ENCODE measurements at places on chromosomes 4 and X.

DNA sequence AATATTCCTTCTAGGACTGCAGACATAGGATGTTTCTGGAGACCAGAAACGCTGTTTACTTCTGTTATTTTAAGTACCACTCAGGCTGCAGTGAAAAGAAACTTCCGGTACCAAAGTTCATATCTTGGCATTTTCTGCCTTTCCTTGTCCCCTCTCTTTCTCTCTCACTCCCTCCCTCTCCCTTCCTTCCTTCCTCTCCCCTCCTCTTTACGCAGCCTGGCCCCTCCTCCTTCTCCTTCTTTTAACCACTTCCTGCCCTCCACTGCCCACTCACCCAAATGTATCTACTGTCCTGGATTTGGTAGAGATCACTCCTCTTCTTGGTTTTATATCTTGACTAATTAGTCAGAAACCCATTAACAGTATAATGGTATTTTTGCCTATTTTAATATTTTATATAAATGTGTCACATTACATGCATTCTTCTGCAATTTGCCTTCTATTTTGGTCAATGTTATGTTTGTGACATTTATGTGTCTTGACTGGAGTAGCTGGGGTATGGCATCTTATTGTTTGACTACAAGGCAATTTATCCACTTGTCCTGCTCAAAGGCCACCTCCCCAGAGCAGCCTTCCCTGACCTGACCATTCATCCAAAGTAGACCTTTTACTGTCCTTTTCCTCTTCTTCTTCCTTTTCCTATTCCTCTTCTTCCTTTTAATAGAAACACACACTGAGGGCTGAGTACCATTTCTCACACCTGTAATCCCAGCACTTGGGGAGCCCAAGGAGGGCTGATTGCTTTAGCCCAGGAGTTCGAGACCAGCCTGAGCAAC, 56.9 kb downstream of the BCOR start:
- H3K36me3 ChIP-seq, result peaks cover 5% of the 10 kb centered on the region
- no peak overlapping the region for H3K27ac ChIP-seq
- no peak overlapping the region for H3K4me3 ChIP-seq

DNA sequence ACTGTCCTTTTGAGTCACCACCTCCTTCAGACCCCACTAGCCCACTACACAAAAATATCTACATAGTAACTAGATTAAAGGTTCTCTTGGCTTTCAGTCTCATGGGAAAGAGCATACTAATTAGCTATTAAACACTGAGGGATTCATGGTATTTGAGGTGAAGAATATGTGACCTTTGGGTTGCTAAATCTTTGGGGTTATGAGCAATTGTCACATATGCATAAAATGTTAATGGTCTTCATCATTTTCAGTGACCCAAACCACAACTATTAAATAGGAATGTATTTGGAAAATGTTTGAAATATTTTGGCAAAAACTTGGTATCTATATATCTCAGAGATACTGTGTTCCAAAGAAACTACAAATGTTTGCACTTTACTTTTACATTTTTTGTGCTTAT, 365.1 kb downstream of the MAGEB5 start:
- no peaks in the 10 kb centered on the region for H3K36me3 ChIP-seq
- H3K4me1 ChIP-seq, result no peaks in the 10 kb centered on the region
- no peak for DNase-seq
- H3K27me3 ChIP-seq, result no peaks in the 10 kb centered on the region

DNA sequence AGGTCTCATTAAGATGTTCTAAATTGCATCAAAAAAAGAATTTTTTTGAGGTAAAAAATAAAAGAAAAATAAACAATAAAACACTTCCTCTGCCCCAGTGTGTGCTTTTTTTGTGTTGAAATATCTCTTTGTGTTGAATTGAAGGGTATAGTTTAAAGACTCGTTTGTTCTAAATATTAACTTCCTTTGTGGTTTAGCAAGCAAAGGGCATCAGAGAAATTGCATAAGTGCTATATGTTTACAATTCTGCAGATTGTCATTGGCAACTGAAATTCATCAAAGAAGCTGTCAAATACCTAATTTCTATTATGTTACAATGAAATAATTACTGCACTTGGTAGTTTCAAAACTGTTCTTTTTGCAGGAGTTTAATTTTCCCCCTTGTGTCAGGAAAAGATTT, 260.5 kb downstream of the DKK2 start:
- H3K4me1 ChIP-seq, result no peaks in the 10 kb centered on the region
- no peak overlapping the region for H3K27ac ChIP-seq
- DNase-seq, result no peak
- H3K36me3 ChIP-seq, result no peaks in the 10 kb centered on the region

DNA sequence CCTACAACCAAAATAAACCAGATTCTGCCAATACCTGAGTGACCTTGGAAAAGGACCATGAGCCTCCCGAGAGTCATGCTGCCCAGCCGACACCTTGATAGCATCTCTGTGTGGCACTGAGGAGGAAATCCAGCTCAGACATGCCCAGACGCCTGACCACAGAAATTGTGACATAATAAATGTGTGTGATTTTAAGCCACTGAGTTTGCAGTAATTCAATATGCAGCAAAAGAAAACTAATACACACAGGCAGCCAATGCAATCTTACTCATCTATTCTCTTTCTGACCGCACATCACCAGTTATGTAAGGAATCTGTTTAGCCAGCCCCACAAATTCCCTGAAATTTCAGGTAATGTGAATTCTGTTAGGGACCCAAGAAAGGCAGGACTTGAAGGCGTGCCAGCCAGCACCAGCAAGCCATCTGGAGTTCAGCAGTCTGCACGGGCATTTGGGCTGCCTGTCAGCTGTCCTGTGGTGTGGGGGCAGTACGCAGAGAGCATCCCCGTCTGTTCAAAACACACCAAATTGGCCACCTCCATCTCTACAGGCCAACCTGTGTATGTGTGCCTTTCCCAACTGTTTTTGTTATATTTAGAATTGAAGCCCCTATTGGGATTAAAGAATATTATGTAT, 176.4 kb downstream of the NLGN4X start:
- no peak overlapping the region for H3K4me3 ChIP-seq
- peaks cover 3% of the 10 kb centered on the region for H3K27me3 ChIP-seq
- H3K4me1 ChIP-seq, result peaks cover 18% of the 10 kb centered on the region
- DNase-seq, result peak; percentile 24

- H3K27ac ChIP-seq, result no peak overlapping the region
- H3K4me1 ChIP-seq, result peaks cover 38% of the 10 kb centered on the region
- H3K4me3 ChIP-seq, result peak overlapping the region; percentile 81
- H3K36me3 ChIP-seq, result no peaks in the 10 kb centered on the region
- no peak for DNase-seq
Measured at GRCh38 chr4:139553751-139554641, 2.0 kb downstream of the SETD7 start.

- H3K27ac ChIP-seq, result no peak overlapping the region
- no peaks in the 10 kb centered on the region for H3K36me3 ChIP-seq
- no peaks in the 10 kb centered on the region for H3K27me3 ChIP-seq
Measured at GRCh38 chrX:36266155-36266554, 346.6 kb downstream of the CFAP47 start.

- peaks cover 7% of the 10 kb centered on the region for H3K27me3 ChIP-seq
- H3K27ac ChIP-seq, result peak overlapping the region; percentile 44
- H3K36me3 ChIP-seq, result peaks cover 8% of the 10 kb centered on the region
- no peak overlapping the region for H3K4me3 ChIP-seq
- peak; percentile 71 for DNase-seq
- peaks cover 15% of the 10 kb centered on the region for H3K4me1 ChIP-seq
Measured at GRCh38 chr4:6019316-6020263, 1.4 kb upstream of the C4orf50 start.

GRCh38 chr4:162422312-162422711, 258.5 kb upstream of the FSTL5 start:
- no peak for DNase-seq
- no peak overlapping the region for H3K27ac ChIP-seq
- no peaks in the 10 kb centered on the region for H3K36me3 ChIP-seq
- H3K27me3 ChIP-seq, result no peaks in the 10 kb centered on the region

GRCh38 chrX:110146521-110146920, 143.6 kb downstream of the TMEM164 start:
- no peaks in the 10 kb centered on the region for H3K4me1 ChIP-seq
- H3K27ac ChIP-seq, result no peak overlapping the region
- no peaks in the 10 kb centered on the region for H3K36me3 ChIP-seq
- no peaks in the 10 kb centered on the region for H3K27me3 ChIP-seq
- DNase-seq, result no peak

DNA sequence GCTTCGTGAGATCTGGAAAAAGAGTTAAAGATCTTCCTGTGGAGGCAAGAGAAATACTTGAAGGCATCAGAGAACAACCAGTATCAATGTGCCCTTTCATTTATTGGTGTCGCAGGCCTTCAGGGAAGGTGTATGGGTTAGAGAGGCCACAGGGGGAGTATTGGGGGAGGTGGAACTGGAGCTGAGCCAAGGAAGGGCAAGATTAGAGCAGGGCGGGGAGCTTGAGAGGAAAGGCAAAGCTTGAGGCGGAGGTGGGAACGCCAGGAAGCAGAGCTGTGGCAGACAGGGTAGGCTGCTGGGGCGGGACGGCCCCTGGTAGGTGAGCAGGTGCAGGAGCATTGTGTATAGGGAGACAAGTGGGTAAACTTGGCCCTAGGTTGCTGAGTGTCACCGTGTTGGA, 329.9 kb downstream of the ARHGAP10 start:
- no peaks in the 10 kb centered on the region for H3K27me3 ChIP-seq
- no peaks in the 10 kb centered on the region for H3K36me3 ChIP-seq
- DNase-seq, result no peak

- H3K27ac ChIP-seq, result no peak overlapping the region
- no peaks in the 10 kb centered on the region for H3K36me3 ChIP-seq
- no peak for DNase-seq
- H3K4me1 ChIP-seq, result no peaks in the 10 kb centered on the region
- no peaks in the 10 kb centered on the region for H3K27me3 ChIP-seq
Measured at GRCh38 chrX:101677028-101677427, 17.4 kb upstream of the ARMCX2 start.

DNA sequence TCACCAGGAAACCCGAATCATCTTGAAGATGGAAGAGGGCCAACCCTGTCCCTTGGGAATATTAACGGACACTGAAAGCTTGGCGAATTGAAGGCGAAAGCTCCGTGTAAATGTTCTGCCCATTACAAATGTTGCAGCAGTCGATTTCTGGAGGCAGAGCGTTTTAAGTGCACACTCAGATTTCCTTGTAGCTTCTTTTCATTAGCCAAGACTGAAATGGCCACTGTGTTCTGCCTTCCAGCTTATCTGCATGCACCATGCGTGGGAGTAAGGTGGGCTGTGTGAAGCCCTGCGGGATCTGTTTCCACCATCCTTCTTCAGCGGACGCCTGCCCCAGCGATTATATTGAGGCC, 1.3 kb downstream of the SMIM20 start:
- H3K27ac ChIP-seq, result peak overlapping the region; percentile 96
- H3K36me3 ChIP-seq, result peaks cover 4% of the 10 kb centered on the region
- H3K4me1 ChIP-seq, result peaks cover 9% of the 10 kb centered on the region
- peak overlapping the region; percentile 94 for H3K4me3 ChIP-seq

DNA sequence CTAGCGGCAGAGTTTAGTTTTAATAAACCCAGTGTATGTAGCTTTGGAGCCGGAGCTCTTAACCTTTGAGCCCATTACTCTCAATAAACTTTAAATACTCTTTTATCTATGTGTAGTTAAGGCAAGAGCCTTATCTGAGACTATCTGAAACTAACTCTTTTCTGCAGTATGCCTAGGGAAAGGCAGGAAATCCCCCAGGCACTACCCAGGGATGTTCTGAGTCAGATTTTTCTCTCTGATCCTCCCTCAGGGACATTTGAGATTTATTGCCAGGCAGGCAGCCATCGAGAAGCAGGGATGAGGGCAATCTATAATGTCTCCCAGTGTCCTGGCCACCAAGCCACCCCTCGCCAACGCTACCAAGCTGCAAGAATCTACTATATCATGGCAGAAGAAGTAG, 39.1 kb downstream of the HEPH start:
- H3K4me3 ChIP-seq, result no peak overlapping the region
- no peaks in the 10 kb centered on the region for H3K36me3 ChIP-seq
- no peak for DNase-seq
- peaks cover 2% of the 10 kb centered on the region for H3K27me3 ChIP-seq
- no peaks in the 10 kb centered on the region for H3K4me1 ChIP-seq
- no peak overlapping the region for H3K27ac ChIP-seq

DNA sequence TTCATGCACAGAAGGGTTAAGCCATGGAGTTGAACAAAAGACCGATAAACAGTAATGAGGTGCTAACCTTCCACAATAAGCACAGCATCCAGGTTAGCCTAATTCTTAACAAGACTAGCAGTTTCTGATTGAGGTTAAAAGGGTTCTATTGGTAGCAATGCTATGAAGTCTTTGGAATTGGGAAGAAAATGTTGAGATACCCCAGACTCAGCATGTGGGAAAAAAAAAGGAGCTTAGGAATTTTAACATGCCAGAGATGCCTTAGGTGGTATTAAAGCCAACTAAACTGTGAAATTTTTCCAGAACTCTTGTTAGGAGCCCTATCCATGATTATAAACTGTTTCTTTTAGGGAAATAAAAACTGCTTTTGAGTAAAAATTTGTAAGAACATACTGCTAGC, 391.7 kb downstream of the GABRG1 start:
- H3K27me3 ChIP-seq, result peaks cover 3% of the 10 kb centered on the region
- DNase-seq, result no peak
- no peaks in the 10 kb centered on the region for H3K36me3 ChIP-seq
- H3K4me3 ChIP-seq, result no peak overlapping the region

- peaks cover 3% of the 10 kb centered on the region for H3K4me1 ChIP-seq
- H3K27ac ChIP-seq, result no peak overlapping the region
- H3K27me3 ChIP-seq, result no peaks in the 10 kb centered on the region
- H3K36me3 ChIP-seq, result peaks cover 23% of the 10 kb centered on the region
- DNase-seq, result no peak
Measured at GRCh38 chr4:88722276-88722780, 24.7 kb upstream of the NAP1L5 start.

- H3K27me3 ChIP-seq, result peaks cover 6% of the 10 kb centered on the region
- H3K4me3 ChIP-seq, result no peak overlapping the region
- peaks cover 19% of the 10 kb centered on the region for H3K36me3 ChIP-seq
- H3K27ac ChIP-seq, result peak overlapping the region; percentile 13
- peaks cover 2% of the 10 kb centered on the region for H3K4me1 ChIP-seq
- no peak for DNase-seq
Measured at GRCh38 chr4:76188557-76188956, 25.1 kb downstream of the SCARB2 start.

DNA sequence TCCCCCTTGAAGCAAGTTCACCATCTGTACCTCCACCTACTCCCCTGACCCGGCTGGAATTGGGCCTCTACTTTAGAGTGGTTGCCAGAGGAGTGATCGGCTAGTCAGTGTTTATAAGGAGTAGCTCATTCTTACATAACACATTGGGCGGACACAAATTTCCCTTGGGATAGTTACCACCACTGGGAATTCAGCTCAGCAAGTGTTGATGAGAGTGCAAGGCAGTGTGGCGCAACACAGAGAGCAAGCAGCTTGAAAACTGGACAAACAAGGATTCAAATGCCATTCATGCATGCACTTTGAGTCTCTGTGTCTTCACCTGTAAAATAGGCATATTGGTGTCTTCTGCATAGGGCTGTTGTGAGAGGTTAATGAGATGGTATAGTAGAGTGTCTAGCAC, 92.7 kb downstream of the STK32B start:
- no peak for DNase-seq
- H3K4me1 ChIP-seq, result no peaks in the 10 kb centered on the region

DNA sequence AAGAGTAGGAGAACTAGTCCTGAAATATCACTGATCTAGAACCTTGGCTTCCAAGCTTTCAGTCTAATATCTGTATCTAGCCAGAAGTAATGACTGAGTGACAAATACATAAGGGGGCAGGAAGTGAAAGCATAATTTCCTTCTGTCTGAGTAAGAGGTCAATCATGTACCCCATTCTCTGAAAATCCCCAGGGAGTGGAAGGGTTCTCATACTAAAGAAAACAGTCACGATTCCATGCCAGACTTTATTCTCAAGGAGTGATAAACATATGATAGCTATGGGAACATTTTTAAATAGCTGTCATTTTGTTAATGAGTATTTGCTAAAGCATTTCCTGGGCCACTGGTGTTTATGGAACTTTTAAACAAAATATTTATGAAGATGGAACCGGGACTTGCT, 308.5 kb downstream of the ARHGAP24 start:
- no peak overlapping the region for H3K4me3 ChIP-seq
- H3K27ac ChIP-seq, result no peak overlapping the region
